ENCODE measurements at places on chromosomes 4 and X.

- DNase-seq, result no peak
These were observed 482.4 kb downstream of the SPRY1 start for GRCh38 chr4:123878976-123879375.

DNA sequence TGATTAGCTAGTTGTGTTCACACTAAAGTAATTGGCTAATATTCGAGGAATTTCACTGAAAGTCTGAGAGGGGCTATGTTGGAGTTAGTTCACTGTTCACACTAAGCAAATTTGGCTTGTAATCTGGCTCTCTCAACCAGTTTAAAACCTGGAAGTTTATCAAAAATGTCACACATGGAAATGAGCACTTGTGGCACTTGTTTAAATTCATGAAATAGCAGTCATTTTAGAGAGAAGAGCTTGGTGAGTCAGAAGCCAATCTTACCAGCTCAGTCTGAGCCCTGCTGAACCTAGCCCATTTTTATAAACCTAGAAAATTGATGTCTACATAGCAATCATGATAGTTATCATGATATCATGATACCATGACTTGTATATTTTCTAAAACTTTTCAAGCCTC is 90.7 kb upstream of the JADE1 start:
- DNase-seq, result no peak

DNA sequence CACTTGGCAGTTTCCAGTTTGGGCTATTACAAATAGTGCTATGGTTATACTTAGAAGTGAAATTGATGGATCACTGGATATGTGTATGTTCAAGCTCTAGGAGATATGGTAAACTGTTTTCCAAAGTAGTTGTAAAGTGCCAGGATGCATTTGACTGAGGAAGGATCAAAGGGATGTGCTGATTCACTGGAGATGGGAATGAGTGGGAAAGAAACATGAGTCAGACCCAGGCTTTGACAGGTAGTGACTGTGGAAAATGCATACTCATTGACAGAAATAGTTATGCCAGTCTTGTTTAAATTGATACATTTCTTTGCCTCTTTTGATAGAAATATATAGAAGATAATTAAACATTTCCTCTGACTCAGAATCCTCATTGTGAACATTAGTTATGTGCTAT is 77.9 kb downstream of the CEP135 start:
- DNase-seq, result peak; percentile 59

GRCh38 chrX:38154340-38154739 is 66.3 kb downstream of the SRPX start:
- DNase-seq, result no peak

DNA sequence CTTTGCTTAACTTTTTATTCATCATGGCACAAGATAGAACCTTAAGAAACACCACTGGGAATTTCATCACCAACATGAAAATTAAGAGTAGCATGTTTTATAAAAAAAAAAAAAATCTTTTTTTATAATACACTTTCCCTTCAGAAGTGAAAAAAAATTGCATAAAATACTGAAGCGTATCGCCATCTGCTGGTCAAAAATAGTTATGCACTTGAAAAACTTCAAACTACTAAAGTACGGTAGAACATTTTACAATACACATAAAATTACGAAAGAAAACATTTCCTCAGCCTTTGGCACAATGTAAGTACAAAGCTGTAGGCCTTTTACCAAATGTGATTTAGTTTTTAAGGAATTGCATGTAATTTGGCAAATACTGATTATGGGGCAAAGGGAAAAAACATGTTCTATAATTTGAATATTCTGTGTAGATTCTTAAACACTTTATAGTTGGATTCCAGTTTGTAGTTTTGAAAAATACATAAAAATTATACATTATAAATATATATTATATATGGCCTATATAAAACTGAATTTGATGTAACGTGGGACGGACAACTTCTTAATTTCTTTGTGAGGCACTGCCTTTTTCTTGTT is 26.5 kb downstream of the HCCS start:
- no peak for DNase-seq

- no peak for DNase-seq
These were observed 10.9 kb downstream of the MAD2L1 start for GRCh38 chr4:120055795-120056194.
